Activated gamma-delta T cell treated with Interleukin-2 at 50 U/mL for 16 hours (primary cell): ENCODE measurements at places on chromosomes 4 and X.

DNA sequence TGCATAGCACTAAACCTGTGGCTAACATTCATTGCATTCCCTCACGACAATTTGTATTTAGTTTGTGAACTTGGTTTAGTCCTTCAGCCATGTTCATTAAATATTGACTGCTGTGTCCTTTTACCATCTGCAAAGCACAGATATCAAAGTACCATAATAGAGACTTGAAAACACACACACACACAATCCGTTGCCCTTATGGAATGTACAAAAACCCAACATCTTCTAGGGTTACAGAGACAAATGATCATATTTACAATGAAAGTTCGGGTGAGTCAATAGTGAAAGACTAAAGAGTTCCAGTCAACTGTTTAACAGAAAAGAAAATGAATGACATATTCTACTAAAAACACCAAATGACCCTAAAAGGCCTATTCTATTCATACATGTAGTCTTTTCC lies 50.8 kb upstream of the TXK start:
- DNase-seq: no peak

- DNase-seq: no peak
Measured at GRCh38 chr4:25370242-25370641, 6.8 kb upstream of the ANAPC4 start.

DNA sequence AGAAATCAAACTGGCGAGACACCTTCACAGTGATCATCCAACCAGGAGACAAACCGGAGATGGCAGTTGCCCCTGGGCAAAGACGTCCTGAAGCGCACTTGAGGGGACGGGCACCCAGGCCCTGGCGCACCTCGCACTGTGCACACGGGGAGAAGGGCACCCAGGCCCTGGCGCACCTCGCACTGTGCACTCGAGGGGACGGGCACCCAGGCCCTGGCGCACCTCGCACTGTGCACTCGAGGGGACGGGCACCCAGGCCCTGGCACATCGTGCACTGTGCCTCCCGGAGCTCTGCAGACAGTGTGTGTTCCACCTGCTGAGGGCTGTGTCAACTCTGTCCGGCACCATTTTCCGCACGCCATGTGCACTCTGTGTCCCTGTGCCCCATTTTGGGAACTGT lies 34.6 kb upstream of the CPLX1 start:
- no peak for DNase-seq

DNA sequence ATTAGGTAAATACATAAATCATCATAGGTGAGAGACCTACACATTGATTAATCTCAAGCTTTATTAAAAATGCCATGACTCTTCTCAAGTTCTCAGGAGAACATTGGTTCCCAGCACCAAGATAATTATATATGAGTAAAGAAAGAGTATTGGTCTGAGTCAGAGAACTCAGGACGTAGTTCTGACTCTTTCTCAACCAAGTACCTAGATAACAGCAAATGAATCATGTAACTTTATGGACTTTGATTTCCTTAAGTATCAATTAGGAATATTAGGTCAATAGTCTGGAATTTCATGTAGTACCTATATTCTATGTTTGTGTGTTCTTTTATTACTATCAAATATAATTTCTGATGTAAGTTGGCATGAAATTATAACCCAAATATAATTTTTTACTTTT lies 409.9 kb downstream of the GABRG1 start:
- no peak for DNase-seq

DNA sequence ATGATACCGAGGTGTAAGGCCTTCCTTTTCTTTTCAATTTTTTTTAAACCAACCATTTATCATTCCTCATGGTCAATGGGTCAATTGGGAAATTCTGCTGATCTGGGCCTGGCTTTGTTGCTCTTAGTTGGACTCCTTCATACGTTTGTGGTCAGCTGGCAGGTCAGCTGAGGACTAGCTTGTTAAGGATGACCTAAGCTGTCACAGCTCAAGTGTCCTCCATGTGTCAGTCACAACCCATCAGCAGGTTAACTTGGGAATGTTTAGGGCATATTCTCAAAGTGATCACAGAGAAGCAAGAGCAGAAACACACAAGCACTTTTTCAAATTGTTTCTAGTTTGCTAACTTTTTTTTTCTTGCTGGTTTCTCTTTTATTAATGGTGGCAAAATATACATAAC lies 117.4 kb upstream of the MAB21L2 start:
- DNase-seq: no peak

DNA sequence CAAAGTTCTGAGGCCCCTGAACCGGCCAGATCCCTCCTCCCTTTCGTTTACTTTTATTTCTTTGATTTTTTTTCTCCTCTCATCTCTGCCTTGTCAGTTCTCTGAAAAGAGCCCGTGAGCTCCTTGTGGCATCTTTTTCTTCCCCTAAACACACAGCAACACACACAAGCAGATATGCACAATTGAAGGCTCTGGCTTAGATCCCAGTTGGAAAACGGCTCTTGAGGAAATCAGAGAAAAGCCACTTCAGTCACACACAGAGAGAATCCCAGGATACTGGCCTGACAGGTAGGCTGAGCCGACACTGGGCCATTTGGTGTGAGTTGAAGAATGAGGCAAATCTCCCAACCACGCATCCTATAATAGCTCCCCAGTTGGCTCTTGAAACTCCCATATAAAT lies 12.9 kb downstream of the DIPK2B start:
- DNase-seq: no peak

GRCh38 chr4:90215286-90215685 lies 88.1 kb downstream of the CCSER1 start:
- DNase-seq: no peak

DNA sequence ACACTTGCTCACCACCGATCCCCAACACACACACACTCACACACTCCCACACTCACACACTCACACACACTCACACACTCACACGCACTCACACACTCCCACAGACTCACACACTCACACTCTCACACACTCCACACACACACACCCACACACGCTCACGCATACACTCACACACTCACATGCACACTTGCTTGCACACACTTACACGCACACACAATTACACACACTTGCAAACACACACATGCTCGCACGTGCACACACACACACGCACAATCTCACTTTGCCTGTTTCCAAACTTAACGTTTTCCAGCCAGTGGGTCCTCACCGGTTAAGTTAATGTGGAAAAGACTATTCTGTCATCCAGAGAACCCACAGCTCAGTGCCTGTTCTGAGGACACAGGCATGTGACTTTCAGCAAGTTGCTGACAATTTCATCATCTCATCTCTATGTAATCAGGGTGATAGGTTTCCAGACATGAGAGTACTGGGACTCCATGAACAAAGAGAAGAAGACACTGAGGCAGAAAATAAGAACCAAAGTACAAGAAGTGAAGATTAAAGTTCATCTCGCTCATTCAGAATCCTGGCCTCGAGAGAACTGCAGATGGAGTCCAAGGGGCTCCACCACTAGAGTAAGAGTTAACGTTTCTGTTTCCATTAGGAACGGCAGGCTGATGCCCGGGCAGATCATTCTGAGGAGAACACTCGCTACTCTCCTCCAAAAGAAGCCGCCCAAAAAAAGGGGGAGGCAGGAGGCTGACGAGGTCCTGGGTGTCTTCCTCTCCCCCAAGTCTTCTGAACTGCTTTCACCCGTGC lies 153.2 kb upstream of the FRG1 start:
- no peak for DNase-seq

DNA sequence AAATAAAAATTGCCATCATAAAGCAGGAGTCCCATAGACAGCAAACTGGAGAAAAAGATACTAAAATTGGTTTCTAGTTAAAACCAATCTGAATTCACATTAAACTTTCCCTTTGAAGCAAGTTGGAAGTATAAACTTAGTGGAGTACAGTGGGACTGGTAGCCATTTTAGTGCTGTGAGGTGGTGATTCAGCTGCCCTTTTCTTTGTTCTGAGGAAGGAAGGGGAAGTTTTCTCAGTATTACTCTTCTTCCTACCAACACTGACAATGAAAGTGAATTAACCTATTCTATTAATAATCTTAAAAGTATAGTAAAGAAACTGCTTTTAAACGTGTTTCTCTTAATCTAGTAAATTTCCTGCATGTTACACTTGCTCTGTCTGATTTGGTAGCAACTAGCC lies 36.7 kb downstream of the SLC9A6 start:
- no peak for DNase-seq

- DNase-seq: no peak
Measured at GRCh38 chr4:148396986-148397673, 45.1 kb downstream of the NR3C2 start.

- no peak for DNase-seq
Measured at GRCh38 chrX:41870719-41871151, 52.6 kb downstream of the CASK start.

DNA sequence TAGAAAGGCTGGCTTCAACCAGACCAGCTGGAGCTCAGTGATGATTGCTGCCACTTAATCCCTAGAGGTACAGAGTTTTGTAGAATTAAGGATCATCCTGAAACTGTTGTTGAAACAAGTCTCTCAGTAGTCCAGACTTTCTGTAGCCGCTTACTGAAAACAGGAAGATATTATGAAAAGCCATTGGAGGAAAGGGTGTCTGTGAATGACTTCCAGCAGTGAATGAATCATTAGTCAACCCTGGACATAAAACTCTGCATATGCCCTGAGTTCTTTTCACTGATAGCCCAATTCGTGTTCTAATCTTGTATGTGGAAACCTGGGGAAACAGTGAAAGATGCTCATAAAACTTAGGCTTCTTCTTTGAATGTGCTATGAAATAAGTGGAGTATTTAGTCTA lies 14.8 kb downstream of the HOPX start:
- no peak for DNase-seq

- peak; percentile 30 for DNase-seq
Measured at GRCh38 chrX:136754651-136755050, 26.1 kb downstream of the ARHGEF6 start.

- DNase-seq: no peak
Measured at GRCh38 chr4:94882756-94883155, 125.0 kb downstream of the BMPR1B start.

- DNase-seq: no peak
Measured at GRCh38 chr4:177380730-177381287, 61.4 kb downstream of the AGA start.

- DNase-seq: no peak
Measured at GRCh38 chrX:132712350-132712749, 223.5 kb upstream of the MBNL3 start.

GRCh38 chr4:68283714-68284113 lies 38.2 kb upstream of the TMPRSS11B start:
- DNase-seq: no peak

DNA sequence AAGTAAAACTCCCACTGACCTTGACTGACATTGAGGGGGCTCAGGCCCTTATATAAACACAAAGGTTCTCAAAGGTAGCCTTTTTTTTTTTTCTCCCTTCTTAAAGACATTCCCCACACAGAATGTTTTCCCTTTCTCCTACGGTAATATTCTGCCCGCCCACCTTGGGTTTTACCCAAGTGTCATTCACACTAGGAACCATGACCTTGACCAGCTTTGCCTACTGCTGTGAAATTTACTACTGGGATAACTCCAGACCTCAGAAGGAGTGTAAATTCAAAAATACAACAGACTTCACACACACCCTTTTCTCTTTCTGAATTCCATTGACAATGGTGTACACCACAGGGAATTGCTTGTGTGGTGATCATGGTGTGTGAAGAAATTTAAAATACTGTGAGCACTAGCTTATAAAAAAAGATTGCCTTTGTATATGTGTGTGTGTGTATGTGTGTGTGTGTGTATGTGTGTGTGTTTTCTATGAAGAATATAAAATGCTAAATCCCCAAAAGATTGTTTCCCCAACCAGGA lies 589.5 kb upstream of the FTHL17 start:
- DNase-seq: no peak

DNA sequence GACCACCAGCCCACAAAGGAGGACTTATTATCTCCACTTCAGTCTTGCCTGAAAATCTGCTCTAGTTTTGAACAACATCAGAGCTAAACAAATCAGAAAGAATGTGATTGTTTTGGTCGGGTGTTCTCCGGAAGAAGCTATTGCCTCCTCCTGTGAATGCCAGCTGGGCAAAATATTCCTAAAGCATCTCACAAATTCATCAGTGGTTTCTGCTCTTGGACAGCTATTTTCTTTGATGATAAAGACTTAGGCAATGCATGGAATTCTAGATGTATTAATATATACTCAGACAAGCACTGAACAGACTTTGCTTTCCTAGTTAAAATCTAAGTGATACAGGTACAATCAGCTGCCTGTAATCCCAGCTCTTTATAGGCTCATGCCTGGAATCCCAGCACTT lies 71.8 kb downstream of the ASMT start:
- no peak for DNase-seq

GRCh38 chrX:35919536-35920309 lies at the start of gene CFAP47:
Gene CFAP47, plus strand, starts transcription at chrX:35919734. Its CDS starts 66 bp downstream, at chrX:35919800.
- DNase-seq: no peak

DNA sequence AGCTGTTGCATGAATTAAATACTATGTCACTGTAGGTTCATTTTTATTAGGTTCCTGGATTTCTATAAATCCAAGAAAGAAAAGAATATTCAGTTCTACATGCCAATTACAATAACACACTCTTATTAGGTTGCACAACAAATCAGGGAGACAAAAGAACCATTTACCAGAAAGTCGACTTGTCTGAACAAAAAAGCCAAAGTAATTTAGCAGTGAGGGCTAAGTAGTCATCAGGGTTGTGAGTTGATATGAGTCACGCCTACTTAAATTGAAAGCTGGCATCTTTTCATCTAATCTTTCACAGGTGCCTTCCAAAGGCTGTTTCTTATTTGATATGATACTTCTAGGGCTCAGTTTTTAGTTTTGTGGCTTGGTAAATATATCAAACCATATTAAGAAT lies 25.4 kb upstream of the GNRHR start:
- no peak for DNase-seq

- no peak for DNase-seq
Measured at GRCh38 chr4:110122201-110122600, 76.2 kb downstream of the ELOVL6 start.

DNA sequence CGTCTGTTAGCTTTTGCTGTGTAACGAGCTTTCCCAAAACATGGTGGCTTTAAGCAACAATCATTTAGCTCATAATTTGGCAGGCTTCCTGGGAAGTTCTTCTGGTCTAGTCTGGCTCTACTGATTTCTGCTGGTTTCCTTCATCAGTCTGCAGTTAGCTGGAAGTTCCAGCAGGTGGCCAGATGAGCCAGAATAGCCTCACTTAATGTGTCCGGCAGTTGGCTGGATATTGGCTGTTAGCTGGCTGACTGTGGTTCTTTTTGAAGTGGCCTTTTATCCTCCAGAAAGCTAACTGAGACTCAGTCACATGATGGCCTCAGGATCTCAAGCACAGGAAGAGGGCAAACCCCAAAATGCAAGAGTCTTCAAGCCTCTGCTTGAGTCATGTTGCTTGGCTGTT lies 34.9 kb downstream of the FTHL17 start:
- no peak for DNase-seq

GRCh38 chr4:36551697-36552214 lies 270.3 kb downstream of the DTHD1 start:
- no peak for DNase-seq

DNA sequence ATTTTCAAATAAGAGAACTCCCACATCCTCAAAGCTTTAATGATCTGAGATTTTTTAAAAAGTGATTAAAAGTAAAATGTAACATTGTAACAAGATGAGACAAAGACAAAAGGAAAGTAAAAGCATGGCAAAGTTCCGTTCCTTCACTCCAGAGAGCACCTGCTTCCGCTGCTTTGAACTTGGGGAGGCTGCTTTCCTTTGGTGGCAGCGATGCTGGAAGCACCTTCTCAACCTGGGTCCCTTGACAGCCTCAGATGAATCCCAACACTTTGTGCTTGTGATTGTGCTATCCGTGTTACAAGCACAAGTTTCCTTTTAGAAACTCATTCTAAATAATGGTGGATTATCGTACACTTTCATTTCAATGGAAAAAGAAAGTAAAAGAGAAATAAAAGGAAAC lies 59.7 kb downstream of the HADH start:
- DNase-seq: no peak
